ENCODE measurements at places on chromosomes 7 and 10. TPM values are rescaled to one million over a fixed set of nuclear protein-coding genes. Genes with fewer than 3 reads are reported as not detected.

PPP1R17 gene
- not detected for total RNA-seq

GPR15LG gene
- 197 TPM for total RNA-seq

ITIH5 gene
- 169 TPM for total RNA-seq

ERVW-1 gene
- total RNA-seq: not detected

COL28A1 gene
- total RNA-seq: 4.1 TPM

CALCR gene
- not detected for total RNA-seq

CPXM2 gene
- 15.7 TPM for total RNA-seq

GIMAP1 gene
- total RNA-seq: 0.40 TPM

GATA3 gene
- total RNA-seq: 0.48 TPM

HGF gene
- total RNA-seq: 1.7 TPM

CYP3A5 gene
- total RNA-seq: 142 TPM

CPA1 gene
- not detected for total RNA-seq

ANKRD1 gene
- not detected for total RNA-seq

CD36 gene
- 59.2 TPM for total RNA-seq

DNA sequence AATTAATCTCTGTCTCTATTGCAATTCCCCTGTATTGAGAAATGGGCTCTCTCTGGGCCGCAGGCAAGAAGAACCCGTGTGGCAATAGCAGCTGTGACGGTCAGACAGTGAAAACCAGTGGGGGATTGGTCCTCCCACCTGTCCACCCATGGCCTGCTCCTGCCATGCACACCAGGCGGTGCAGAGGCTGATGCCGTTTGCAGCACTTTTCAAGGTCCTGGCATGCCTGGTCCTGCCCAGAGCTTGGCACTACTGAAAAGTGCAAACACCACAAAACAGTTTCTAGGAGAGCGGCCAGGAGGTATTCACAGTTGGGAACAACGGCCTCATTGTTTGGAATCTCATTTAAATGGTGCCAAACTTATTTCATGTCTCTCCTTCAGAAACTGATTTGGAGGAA lies 41.5 kb downstream of the PSPH start:
- DNase-seq: peak; percentile 47

DNA sequence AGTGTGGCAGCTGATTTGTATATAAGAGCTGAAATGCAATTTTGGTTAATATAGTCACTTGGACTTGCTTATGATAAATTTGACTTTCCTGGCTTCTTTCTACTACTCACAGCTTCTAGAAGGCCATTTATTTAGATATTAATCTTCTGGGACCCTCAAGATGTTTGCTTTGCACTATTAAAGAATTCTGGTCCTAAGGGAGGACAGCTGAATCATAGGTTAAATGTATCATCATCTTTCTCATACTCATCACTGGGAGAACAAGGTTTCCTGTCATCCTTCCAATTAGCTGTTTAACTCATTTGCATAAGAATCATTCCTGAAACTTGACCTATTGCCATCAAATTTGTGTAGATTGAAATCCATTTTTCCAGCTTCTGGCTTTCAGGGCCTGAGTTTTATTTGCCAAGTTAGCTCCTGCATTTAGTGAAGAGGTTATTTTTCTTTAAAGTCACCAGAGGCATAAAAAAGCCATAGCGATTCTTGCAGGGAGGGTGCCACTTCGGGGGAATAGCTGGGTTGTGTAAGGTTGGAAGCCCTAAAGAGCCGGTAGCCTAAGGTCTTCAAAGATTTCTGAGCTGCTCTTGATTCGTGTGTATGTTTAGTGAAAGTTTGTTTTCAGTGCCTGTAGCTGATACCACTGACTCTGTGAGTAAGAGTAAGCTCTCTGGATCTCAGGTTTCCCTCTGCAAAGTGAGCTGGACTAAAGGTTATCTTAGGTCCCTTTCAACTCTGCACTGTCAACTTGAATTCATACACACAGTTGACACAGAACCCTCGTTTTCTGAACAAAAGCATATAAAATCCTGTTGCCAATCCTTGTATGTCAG lies 4.3 kb downstream of the MAP3K8 start:
- DNase-seq: no peak

DNA sequence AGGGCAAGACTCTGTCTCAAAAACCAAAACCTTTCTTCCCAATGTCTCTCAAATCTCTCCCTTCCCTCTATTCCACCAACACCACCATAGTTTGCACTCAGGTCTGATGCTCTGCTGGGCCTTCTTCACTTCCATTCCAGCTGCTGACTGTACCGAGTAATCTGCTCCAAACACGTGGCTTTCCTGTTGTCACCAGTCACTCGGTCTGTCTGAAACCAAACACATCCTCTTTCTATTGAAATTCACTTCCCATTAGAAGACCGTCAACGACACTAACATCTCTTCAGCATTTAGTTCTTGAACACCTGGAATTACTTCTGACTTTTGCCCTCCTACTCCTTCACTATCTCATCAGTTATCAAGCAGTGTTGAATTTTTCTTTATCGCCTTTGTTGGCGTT lies 4.7 kb upstream of the NRF1 start:
- peak; percentile 13 for DNase-seq

DNA sequence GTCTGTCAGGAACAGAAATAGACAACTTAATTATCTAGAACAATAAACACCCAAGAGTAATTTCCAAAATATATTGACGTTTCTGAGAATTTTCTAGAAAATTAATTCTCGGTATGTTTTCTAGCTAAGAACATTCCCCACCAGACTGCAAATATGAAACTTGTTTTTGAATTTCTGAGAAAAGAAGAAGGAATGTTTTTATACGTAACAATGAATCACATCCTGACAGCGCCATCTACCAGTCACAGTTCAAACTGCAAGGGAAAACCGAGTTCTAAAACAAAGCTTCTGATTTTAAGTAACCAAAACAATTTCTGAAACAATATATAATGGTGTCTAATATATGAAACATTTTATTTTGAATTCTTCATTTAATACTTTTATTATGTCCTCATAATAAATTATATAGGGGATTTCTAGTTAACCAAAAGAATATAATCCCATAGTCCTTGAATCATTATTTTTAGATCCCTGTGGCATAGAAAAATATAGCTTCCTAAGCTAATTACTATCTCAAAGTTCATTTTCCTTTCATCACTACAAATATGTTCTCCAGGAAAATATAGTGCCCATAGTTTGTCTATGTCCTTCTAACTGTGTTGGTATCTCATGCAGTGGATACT lies 34.5 kb upstream of the MEOX2 start:
- peak; percentile 32 for DNase-seq

GRCh38 chr7:36405409-36405803 lies 15.7 kb downstream of the ANLN start:
- no peak for DNase-seq

DNA sequence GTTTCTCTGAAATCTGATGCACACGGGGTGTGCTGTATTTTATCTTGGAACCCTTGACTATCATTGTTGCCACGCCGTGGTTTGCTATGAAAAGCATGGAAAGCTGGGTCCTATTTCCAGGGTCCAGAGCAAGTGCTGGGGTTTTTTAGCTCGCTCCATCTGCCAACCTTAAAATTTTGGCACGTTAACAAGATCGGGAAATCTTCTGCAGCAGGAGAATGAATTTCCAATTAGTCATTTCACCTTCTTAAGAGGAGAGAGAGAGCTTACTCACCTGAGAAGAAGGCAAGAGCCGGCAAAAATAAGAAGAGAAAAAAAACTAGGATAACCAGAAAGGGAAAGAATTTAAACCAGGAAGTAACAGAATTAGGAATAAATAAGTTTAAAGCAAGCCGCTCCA lies 223.6 kb upstream of the CELF2 start:
- DNase-seq: no peak

GRCh38 chr10:96724621-96725020 lies 4.3 kb upstream of the PIK3AP1 start:
- DNase-seq: no peak

- peak; percentile 76 for DNase-seq
Observed at GRCh38 chr10:32256613-32257437, 90.1 kb downstream of the EPC1 start.

GRCh38 chr7:103499976-103500375 lies 54.0 kb upstream of the SLC26A5 start:
- DNase-seq: no peak

- no peak for DNase-seq
Observed at GRCh38 chr7:153324094-153324493, 564.5 kb downstream of the ACTR3B start.

- no peak for DNase-seq
Observed at GRCh38 chr7:131329176-131329570, 1.5 kb downstream of the MKLN1 start.

GRCh38 chr10:61397175-61397986 lies 55.8 kb downstream of the TMEM26 start:
- no peak for DNase-seq

DNA sequence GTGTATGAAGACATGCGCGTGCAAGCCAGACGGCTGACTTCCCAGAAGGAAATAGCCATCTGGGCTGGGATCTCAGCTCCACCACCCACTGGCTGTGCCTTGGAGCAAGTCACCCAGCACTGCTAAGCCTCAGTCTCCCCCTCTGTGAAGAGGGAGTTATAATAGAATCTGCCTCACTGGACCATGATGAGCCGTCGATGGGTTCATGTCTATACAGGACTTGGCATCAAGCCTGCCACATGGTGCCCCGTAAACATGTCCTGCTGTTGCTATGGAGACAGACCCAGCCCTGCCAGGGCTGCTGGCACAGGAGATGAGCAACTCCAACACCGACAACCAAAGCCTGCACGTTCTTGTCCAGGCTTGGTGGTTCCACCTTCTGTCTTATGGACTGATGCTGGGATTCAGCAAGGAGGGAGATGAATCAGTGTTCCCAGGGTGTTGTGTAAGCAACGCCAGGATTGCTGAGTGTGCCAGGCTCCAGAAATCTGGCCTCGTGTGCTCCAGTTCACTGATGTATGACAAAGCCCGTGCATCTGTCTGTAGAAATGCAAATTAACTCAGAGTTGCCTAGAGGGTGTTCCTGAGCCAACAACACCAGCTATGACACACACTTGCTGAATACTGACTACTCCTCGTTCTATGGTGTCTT lies 5.6 kb downstream of the GPR15LG start:
- DNase-seq: no peak

DNA sequence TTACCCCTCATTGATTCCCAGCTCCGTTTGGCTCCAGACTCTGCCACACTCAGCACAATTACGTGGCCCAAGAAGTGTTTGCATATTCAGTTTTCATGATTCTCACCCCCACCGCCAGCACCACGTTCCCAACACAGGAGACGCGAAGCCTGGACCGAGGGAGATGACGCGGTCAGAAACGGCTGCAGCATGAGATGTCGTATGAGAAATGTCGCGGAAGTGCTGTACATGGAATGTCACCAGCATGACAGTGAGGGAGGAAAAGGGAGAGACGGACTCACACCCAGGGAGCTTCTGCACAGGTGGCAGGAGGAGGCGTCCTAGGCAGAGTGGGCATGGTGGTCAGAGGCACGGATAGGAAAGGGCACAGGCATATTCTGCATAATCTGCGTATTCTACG lies 188.3 kb downstream of the WDR37 start:
- no peak for DNase-seq

- no peak for DNase-seq
Observed at GRCh38 chr7:38317515-38317914, 44.1 kb upstream of the TARP start.

- no peak for DNase-seq
Observed at GRCh38 chr10:88546497-88546896, 36.6 kb downstream of the RNLS start.

- no peak for DNase-seq
Observed at GRCh38 chr7:140330595-140330994, 67.7 kb downstream of the SLC37A3 start.

DNA sequence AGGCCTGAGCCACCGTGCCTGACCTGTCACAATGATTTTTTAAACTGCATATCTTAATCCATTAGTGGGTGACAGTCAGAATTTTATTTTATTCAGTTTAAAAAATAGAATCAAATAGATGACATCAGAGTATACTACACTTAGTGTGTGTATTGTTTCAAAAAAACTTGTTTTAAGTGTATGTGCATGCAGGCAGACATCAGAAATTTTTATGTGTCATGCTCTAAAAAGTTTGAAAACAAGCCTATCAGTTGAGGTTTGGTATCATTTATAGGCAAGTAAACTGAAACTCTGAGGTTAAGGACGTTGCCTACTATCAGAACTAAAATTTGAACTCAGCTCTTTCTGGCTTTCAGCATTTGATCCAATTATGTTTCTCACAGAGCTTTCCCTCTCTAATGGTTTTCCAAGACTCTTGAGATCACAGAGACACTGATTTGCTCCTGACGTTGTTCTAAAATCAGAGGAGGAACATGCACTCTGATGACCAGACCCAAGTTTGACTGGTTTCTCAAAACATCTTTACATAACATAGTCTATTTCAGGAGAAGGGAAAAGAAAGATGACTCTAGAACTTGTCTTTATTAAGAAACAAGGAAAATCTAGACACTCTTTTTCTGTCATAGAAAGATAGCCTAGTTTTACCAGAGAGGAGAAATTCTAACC lies 188.6 kb downstream of the AUTS2 start:
- DNase-seq: no peak

- no peak for DNase-seq
Observed at GRCh38 chr10:63467841-63468240, 2.1 kb upstream of the JMJD1C start.

- no peak for DNase-seq
Observed at GRCh38 chr7:49839863-49840645, 66.6 kb downstream of the VWC2 start.

- peak; percentile 66 for DNase-seq
Observed at GRCh38 chr7:77482015-77482414, 55.1 kb upstream of the PTPN12 start.

- no peak for DNase-seq
Observed at GRCh38 chr10:27661514-27662286, 83.9 kb downstream of the MKX start.

- no peak for DNase-seq
Observed at GRCh38 chr7:155857141-155857540, 44.9 kb upstream of the SHH start.

DNA sequence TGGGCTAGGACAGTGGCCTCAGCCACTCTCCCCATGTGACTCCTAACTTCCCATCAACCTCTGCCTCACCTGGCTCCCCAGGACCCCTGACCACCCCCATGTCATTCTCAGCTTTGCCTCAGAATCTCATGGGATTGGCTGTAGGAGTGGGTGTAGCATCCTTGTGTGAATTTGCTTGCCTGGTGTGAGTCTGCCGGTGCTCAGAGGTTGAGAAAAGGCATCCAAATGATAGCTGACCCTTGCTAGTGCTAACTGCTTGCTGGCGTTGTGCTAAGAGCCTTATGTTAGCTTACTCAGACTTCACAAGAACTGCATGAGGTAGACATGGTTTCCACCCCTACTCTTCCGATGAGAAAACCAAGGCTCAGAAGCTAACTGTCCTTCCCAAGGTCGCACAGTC lies 74.2 kb downstream of the COL13A1 start:
- no peak for DNase-seq

DNA sequence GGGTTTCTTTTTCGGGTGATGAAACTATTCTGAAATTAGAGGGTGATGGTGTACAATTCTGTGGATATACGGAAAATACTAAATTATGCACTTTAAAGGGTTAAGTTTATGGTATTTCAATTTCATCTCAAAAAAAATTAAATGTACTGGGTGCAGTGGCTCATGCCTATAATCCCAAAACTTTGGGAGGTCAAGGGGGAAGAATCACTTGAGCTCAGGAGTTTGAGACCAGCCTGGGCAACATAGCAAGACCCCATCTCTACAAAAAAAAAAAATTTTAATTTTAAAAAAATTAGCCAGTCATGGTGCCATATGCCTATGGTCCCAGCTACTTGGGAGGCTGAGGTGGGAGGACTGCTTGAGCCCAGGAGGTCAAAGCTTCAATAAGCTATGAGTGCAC lies 57.0 kb downstream of the SMURF1 start:
- no peak for DNase-seq

- DNase-seq: no peak
Observed at GRCh38 chr7:50261593-50261992, 42.9 kb upstream of the IKZF1 start.
